Stimulated activated effector memory CD8-positive, alpha-beta T cell treated with anti-CD3 and anti-CD28 coated beads, Interleukin-12 subunit alpha, Interleukin-12 subunit beta, amount 100 ng/mL, for 72 hours (primary cell): ENCODE measurements at places on chromosomes 16 and 17.

- no peak for DNase-seq
Observed at GRCh38 chr16:83602761-83603722, 204.7 kb upstream of the HSBP1 start.

- no peak for DNase-seq
Observed at GRCh38 chr16:65388592-65388991, 266.7 kb upstream of the CDH11 start.

DNA sequence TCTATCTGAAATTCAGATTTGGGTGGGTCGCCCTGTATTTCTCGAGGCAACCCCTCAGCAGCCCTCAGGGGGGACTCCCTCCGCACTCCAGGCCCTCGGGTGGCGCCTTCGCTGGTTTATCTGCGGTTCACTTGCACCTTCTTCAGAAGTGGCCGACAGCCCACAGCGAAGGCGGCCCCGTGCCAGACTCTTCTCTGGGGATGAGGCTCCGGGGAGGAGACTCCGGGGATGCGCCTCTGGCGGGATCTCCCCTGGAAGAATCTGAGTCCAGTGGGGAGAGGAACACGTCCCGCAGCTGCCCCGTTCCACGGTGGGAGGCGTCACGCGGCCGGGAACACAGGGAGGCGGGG lies 63.9 kb upstream of the DNAJA2 start:
- no peak for DNase-seq

DNA sequence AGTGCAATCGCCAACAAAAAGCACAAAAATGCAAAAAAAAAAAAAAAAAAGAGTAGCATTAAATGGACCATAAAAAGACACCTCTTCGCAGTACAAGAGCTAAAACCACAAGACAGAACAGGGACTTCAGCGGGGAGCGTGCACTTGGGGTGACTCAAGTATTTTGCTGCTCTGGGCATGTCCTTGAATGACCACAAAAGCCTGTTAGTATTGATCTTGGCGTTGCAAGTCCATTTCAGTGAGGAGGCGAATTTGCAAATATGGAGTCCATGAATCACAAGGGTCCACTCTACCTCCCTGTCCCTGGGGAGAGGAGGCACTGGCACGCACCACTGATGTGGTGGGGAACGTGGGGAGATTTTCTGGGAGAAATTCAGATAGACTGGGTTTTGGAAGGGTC lies 78.9 kb downstream of the CNGB1 start:
- no peak for DNase-seq

DNA sequence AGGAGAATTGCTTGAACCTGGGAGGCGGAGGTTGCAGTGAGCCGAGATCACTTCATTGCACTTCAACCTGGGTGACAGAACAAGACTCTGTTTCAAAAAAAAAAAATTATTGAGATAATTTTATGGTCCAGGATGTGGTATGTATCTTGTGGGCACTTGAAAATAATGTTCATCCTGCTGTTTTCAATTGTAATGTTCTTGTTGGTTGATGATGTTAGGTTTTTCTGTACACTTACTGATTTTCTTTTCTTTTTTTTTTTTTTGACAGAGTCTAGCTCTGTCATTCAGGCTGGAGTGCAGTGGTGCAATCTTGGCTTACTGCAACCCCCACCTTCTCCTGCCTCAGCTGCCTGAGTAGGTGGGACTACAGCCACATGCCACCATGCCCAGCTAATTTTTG lies 29.7 kb downstream of the TBX21 start:
- DNase-seq, result no peak

- DNase-seq, result no peak
Observed at GRCh38 chr16:14131774-14132695, 60.9 kb downstream of the MRTFB start.

GRCh38 chr17:60145006-60145935 lies 4.5 kb upstream of the CA4 start:
- DNase-seq, result no peak

- no peak for DNase-seq
Observed at GRCh38 chr17:41145261-41145660, 4.4 kb downstream of the KRTAP4-5 start.

GRCh38 chr17:32689348-32689747 lies 187.6 kb downstream of the MYO1D start:
- no peak for DNase-seq

- no peak for DNase-seq
Observed at GRCh38 chr17:56641894-56642293, 48.4 kb downstream of the NOG start.

DNA sequence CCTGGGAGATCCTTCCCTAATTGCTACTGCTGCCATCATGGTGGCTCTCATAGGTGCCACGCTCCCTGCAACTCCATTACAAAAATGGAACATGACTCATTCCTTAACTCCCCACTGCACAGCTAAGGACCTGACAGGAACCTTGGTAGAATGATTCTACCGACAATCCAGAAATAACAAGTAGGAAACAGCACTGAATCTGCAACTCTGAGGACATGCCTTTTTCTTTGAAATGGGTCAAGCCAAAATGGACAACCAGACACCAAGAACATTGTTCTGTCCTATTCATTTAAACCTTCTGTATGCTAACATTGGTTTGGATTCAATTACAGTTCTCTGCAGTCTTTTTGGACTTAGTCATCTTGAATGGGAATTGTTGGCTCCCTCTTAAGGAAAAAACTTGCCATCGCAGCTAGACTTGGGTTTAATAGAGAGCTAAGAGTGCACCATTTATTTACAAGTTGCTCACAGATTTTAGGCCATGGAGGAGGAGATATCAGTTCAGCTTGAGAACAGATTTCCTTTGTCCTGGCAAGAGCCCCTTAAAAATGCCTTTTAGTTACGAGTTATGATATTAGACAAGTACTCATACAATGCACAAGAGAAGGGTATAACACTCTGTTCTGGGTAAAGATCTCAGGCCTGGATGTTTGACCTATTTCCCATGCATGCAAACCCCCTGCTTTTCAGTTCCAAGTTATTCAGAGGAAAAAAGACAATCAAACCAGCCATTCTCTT lies 20.9 kb upstream of the NSRP1 start:
- DNase-seq, result no peak

GRCh38 chr17:73617501-73617900 lies 26.7 kb downstream of the SDK2 start:
- DNase-seq, result no peak

DNA sequence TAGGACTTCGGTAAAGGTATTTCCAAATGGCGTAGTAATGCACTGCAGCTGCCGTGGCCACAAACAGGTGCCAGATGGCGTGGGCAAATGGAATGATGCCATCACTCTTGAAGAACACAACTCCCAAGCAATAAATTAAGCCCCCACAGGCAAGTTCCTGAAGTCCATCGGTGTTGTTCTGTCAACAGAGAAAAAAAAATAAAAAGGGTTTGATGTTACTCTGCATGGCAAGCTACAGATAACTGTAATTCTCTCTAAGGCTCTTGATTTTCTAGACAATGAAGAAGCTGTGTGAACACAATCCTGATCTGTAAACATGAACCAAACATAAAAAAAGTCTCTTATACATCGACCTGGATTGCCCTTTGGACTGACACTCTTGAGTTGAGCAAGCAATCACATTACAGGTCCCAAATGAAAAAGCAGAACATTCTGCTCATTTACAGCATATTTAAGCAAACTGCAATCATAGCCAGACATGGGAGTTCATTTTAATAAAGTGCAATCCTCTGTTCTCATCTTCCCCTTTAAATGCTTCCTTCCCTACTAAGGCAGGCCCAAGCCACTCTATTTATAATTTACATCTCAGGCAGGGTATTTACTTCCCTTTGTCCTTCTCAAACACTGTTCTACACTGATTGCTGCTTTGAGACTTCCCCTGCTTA lies 27.1 kb downstream of the MMD start:
- DNase-seq, result no peak

DNA sequence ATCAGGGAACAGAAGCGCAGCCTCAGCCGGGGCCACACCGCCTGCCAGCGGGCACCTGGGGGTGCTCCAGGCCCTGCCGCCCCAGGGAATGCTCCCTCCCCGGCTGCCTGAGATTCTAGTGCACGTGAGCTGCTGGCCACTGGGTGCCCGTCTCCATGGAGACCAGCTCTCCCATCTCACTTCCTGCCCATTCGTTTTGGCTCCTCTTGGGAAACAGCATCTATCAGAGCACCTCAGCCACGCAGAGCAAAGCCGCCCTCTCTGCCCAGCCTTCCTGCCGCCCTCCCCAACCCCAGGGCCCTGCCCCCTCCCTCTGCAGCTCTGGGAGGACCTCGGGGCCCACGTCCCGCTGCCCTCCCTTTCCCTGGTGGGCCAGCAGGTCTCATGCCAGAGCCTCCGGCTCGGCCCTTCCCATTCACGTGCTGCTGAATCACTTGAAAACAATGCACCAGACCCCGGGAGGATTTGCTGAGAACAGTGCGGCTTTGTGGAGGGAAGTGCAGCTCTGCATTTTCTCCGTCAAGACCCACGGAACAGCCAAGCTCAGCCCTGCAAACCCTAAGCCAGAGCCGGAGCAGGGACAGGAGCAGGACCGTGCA lies 19.4 kb downstream of the CEP295NL start:
- no peak for DNase-seq

GRCh38 chr17:51493206-51493605 lies 232.9 kb downstream of the UTP18 start:
- no peak for DNase-seq

GRCh38 chr17:46901291-46901690 lies 21.7 kb upstream of the GOSR2 start:
- no peak for DNase-seq

- no peak for DNase-seq
Observed at GRCh38 chr16:81586417-81586816, 141.8 kb downstream of the CMIP start.

GRCh38 chr17:41212524-41213169 lies 13.8 kb upstream of the KRTAP9-2 start:
- no peak for DNase-seq

- no peak for DNase-seq
Observed at GRCh38 chr16:19578378-19578971, 23.0 kb downstream of the VPS35L start.

DNA sequence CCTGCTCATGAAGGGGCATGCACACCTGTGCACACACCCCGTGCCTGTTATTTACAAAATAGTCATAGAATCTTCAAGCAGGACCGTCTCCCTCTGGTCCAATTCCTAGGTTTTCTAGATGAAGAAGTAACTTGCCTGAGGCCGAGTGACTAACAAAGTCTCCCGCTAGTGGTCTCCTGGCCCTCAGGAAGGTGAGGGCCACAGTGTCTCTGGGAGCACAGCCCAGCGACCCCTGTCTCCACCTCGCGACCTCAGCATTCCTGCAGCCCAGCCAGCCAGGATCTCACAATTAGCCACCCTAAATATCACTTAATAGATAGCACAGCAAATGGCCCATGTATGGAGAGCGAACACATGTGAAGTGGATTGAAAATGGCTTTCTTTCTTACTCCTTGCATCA lies 30.5 kb upstream of the CACNG1 start:
- no peak for DNase-seq

DNA sequence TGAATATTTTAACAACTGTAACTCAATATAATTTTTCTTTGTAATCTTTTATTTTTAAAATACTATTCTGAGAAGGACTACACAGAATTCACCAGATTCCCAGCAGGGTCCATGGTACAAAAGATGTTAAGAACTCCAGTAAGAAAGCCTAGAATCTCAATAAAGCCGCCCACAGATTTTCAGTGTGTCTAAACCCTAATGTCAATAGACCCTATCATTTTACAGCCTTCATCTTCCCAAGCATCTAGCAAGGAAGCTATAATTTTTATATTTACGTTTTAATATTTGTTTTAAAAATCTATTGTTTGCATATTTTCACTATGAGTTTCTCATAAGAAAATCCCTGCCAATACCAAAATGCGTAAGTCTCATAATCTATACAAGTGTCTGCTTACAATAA lies 148.5 kb downstream of the CEP112 start:
- no peak for DNase-seq

DNA sequence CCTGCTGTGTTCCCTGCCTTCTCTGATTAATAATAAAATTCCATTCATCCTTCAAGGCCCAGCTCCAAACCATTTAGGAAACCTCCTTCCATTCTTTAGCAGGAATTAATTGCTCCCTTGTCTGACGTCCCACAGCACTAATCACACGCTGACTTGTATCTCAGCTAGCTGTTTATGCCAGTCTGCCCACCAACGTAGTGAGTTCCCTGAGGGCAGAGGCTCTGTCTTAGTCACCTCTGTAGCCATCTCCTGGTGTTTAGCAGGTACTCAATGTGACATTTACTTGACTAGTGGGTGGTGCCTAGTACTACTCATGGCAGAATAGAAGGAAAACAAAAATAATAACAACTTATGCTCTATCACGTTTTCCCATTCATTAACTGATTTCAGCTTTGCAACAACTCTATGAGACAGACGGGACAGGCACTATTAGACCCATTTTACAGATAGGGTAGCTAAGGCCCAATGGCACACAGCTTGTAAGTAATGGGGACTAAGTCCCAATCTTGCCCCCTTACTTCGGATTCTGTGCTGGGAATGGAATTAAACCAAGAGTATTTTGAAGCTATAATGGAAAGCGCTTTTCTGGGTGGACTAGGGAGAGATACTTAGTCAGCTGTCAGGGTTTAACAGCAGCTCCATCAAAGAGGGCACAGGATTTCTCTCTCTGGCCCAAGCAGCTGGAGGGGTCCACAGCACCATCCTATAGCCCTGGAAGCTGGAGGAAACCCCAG lies 931 bp upstream of the WIPF2 start:
- DNase-seq, result no peak

DNA sequence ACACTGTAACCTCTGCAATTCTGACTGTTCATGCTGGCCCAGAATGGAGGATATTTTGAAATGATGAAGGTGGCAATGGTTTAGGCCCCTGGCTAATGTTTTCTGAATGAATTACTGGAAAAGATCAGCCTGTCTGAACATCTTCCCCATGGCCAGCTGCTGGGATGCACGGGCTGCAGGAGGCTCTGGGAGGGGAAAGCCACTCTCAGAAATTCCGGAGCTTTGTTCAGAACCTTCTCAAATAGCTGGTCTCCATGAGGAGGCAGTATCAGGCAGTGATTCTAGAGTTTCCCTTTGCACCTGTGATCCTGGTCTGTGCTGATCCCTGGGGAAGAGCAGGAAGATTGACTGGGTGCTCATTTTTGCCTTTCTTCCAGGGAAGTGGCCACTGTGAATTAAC lies 5.0 kb downstream of the SLC6A2 start:
- DNase-seq, result no peak

GRCh38 chr17:41451154-41451728 lies 10.5 kb upstream of the KRT38 start:
- DNase-seq, result no peak

DNA sequence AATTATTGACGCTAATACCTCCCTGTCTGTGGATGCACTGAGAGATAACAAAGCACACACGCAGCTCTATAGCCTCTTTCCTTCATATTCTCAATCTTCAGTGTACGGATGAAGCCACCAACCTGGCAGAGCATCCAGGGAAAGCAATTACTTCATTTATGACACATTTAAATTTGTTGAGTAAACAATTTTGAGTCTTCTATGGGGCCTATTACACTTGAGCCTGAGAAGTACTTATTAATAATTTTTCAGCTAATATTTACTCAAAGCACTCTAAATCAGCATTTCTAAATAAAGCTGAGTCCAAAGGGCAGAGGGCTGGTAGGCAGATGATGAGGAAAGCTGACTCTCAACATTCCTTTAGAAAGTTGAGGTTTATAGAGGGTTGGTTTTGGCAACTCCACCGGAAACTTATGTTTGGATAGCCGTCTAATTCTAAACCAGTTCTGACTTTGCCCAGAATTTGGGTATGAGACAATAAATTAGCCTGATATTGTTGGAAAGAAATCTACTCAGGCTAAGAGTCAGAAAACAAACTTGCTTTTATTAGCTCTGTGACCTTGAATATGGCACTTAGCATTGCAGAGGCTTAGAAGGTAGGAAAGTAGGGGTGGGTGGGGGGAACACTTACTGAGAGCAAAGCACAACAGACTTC lies 643.5 kb downstream of the CDH11 start:
- DNase-seq, result no peak

- no peak for DNase-seq
Observed at GRCh38 chr17:35841505-35841904, 27.2 kb downstream of the HEATR9 start.
